ENCODE measurements at places on chromosomes 1 and 21. TPM values are rescaled to one million over a fixed set of nuclear protein-coding genes. Genes with fewer than 3 reads are reported as not detected.

NPR1 gene
- 47.2 TPM for total RNA-seq

CIART gene
- total RNA-seq = 26.0 TPM

DISP1 gene
- total RNA-seq = 14.1 TPM

FCGR3A gene
- 7.6 TPM for total RNA-seq

MRPL39 gene
- 22.0 TPM for total RNA-seq

SPRR3 gene
- not detected for total RNA-seq

PIK3R3 gene
- total RNA-seq = 22.4 TPM

All from esophagus muscularis mucosa (tissue), 4 donors.